PC-9 (cell line): ENCODE measurements at places on chromosomes 4 and X.
A peak's percentile ranks its signal among the peaks of the same experiment; 100 is the strongest.

DNA sequence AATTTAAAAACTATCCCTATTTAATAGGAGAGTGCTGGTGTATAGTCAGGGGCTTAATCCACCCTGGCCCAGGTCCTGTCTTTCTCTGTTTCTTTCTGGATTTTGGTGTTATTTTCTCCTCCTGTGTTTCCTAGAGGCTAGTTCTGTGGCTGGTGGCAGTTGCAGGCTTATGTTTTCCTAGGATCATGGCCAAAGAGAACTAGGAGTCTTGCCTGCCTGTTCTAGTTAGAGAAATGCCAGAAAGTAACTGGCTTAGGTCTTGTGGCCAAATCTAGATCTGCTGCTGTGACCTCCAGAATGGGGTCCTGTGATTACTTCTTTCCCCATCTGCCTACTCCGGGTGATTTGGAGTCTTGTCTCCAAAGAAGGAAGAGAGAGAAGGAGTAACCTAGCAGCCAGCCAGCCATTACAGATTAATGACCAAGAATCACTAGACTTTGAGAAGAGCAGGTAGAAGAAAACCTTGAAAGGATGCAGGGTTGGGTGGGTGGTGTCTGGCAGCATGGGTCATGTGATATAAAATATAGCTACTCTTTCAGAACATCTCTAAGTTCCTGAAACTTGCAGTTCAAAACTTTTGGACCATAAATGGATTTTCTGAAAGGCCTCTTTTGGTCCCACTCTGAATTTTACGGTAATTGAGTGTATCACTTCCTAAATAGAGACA, 117.9 kb downstream of the STIM2 start:
- no peak for DNase-seq

DNA sequence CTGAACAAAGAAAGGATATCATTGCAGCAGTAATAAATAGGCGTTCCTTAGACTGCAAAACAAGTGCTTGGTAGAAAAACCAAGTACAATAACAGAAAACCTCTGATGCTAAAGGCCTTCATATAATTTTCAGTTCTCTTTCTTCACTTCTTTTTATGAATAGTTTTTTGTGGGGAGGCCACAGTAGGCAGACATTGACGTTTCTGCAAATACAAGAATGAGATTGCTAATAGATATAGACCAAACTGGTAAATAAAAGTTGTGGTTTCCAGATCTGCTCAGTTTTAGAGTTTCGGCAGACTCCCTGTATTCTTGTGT, 57.0 kb upstream of the RAP1GDS1 start:
- DNase-seq = no peak

DNA sequence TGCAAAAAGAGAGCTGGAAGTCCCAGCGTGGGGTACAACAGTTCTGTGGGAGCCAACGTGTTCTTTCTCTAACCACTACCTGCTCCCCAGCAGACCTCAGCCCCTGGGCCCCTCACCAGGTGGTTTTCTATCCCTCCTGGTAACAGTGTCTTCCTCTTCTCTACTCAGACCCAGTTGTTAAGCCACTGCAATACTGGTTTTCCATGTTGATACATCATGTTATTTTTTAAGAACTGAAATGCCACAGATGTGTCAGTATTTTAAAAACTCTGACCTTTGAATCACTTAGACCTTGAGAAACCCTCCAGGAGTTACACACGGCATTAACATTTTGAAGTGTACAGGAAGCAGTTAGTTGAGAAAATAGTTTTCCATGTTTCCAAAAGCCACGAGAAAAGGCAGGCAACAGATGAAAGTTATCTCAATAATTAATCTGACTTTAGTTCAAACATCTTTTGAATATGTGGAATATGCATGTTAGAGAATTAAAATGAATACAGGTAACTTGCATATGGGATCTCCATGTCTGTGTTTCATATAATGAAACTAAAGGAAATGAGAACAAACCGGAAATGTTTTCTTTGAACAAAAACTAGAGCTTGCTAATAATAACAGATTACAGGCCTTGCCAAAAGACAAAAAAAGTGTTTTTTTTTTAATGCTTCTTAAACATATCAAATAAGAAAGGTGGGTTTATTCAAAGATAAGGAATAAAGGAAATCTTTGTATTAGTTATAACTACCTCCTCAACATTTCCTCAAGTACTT, 108.8 kb downstream of the ZNF827 start:
- no peak for DNase-seq

- DNase-seq = no peak
Observed at GRCh38 chr4:174860588-174860987, 31.5 kb upstream of the GLRA3 start.

DNA sequence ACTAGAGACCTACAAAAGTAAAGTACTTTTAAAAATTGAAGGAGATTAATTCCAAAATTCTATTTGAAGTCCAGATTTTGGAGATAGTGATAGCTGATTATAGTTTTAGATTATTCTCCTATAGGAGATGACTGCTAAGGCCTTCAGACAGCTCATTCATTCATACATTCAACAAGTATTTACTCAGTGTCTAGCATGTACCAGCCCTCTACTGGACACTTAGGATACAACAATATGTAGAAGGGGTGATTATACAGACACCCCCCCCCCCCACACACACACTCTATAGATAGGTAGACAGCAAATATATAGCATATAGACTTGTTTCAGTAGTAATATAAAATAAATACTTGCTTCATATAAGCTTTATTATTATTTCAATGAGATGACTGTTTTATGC, 60.4 kb upstream of the TAF9B start:
- peak; percentile 28 for DNase-seq

DNA sequence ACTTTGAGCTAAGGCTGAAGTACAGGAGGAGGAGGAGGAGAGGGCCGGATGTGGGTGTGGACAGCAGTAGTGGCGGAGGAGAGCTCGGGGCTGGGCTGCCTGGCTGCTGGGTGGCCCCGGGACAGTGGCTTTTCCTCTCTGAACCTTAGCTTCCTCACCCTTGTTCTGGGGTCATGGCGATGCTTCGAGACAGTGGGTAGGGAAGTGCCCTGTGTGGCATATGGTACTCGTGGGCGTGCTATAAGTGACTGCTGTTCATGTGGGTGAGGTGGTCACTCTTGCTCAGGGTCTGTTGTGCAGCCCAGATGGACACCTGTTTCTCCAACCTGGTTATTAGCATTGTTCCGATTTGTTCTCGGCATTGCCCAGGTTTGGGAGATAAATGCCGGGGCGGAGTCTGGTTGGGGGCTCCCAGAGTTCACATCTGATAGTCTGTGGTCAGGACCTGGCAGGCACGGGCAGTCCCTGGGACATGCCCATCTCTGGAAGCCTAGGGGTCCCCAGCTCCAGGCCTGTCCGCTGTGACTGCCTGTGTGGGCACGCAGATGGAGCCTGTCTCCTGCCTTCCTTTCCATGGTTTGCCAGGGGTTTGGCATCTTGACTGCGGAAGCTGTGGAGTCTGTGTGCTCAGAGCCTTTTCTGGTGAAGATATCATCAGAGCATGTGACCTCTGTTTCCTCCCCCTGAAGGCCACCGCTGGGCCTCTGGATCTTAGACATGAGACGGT, 4.9 kb upstream of the CPZ start:
- no peak for DNase-seq

DNA sequence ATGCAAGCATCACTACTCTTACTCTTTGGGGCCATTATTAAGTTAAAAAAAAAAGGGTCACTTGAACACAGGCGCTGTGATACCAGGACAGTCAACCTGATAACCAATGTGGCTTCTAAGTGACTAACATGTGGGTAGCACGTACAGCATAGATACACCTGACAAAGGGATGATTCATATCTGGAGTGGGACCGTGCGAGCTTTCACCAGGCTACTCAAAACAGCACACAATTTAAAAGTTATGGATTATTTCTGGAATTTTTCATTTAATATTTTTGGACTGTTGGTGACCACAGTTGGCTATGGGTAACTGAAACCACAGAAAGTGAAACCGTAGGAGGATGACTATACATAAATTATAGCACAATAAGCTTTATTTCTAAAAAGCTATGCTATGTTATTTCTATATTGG, 113.8 kb upstream of the STIM2 start:
- no peak for DNase-seq

- no peak for DNase-seq
Observed at GRCh38 chrX:70088751-70089150, 26.5 kb downstream of the OTUD6A start.

DNA sequence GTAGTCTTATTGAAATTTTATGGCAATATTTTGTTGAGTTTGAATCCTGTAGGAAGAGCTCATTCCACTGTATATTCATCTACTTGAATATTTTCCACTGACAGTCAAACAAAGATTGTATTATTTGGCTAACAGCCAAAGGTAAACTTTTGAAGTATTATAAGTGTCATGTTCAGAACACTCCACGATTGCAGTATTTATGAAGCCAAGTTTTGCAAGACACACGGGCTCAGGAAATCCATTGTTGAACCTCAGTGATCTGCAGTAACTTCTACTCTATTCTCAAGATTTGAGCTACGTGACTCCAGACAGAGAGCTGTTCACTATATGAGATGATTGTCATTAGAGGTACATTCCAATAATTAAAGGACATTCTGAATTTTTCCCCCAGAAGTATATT, 302.7 kb upstream of the ADGRL3 start:
- no peak for DNase-seq

GRCh38 chr4:8303081-8303480, 33.5 kb downstream of the HTRA3 start:
- no peak for DNase-seq

GRCh38 chrX:111759686-111760085, 78.7 kb downstream of the ALG13 start:
- DNase-seq = no peak

GRCh38 chr4:2781911-2782310, 11.0 kb upstream of the SH3BP2 start:
- DNase-seq = no peak

GRCh38 chr4:111573386-111573785, 571.9 kb upstream of the FAM241A start:
- no peak for DNase-seq
